Cortex of kidney (tissue), 1 donor: ENCODE measurements at places on chromosomes 4 and X.

DNA sequence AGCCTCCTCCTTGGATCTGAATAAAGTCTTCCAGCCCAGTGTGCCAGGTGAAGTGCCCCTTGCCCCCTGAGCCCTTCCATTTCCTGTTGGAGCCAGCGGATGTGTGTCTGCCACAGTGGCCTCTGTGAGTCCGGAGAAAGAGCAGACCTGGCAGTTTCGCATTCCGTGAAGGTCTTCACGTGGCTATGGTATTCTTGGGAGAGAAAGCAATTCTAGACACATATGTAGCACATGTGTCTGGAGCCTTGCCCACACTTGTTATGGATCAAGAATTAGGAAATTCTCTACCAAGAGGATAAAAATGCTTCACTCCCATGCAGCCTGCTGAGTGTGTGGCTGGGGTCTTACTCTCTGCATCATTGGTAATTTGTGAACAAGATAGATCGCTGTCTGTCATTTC lies 130.9 kb downstream of the REPS2 start:
- no peak for DNase-seq

GRCh38 chr4:17781300-17782287 lies at the start of gene FAM184B:
Gene FAM184B, minus strand, starts transcription at chr4:17781621. Its CDS starts 322 bp downstream, at chr4:17781299.
- DNase-seq = no peak

DNA sequence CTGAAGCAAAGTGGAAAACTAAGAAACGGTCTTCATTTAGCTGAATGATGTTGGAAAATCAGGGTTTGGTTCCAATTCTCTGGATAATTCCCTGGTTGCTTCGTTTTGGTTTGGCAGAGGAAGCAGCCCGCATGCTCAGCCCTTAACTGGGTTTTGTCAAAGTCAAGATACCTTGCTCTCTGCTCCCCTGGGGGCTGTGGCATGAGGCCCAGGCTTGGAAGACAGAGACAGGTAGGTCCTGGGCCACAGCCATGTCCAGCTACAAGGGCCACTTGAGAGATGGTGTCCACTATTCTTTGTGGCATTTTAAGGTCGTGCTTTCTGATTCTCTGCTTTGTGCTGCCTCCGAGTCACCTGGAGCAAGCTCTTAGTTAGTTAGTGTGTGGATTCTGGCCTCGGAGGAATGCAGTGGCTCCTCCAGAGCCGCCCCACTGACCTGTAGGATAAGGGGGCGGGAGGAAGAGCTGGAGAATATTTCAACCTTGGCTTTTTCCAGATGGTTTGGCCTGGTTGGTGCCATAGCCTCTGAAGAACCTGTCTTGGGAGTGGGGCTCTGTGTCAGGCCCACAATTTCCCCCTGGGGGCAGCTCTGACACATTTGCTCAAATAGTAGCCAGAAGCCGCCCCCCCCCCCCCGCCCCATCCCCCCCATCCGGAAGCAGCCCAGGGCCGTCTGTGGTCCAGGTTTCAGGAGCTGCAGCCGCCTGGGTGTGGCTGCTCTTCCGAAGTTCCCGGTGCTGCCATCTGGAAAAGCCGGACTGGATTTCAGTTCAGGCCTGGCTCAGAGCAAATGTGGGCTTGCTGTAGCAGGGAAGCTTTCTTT lies 147.1 kb downstream of the NHS start:
- no peak for DNase-seq

- no peak for DNase-seq
These were observed 6.6 kb downstream of the GUCY2F start for GRCh38 chrX:109475174-109475891.

DNA sequence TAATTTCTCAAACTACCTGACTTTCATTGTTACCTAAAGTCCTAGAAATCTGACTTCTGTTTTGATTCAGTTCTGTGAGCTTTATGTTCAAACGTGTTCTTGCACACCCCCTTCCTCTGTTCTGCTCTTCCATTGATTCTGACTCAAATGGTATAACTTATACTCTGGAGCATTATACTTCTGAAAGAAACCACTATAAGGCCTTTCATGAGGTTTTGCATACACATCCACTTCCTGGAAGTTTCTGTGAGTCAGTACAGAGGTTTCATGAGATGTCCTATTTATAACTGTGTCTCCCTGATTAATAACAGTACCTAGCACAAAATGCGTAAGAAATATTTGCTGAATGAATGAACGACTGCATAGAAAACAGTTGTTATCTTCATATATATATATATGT lies 540.2 kb upstream of the CT83 start:
- no peak for DNase-seq
